ENCODE measurements at places on chromosomes 7 and 10. TPM values are rescaled to one million over a fixed set of nuclear protein-coding genes. Genes with fewer than 3 reads are reported as not detected.
A peak's percentile ranks its signal among the peaks of the same experiment; 100 is the strongest.

- DNase-seq = no peak
Measured at GRCh38 chr10:105837951-105838350, 1196.9 kb downstream of the SORCS3 start.

DNA sequence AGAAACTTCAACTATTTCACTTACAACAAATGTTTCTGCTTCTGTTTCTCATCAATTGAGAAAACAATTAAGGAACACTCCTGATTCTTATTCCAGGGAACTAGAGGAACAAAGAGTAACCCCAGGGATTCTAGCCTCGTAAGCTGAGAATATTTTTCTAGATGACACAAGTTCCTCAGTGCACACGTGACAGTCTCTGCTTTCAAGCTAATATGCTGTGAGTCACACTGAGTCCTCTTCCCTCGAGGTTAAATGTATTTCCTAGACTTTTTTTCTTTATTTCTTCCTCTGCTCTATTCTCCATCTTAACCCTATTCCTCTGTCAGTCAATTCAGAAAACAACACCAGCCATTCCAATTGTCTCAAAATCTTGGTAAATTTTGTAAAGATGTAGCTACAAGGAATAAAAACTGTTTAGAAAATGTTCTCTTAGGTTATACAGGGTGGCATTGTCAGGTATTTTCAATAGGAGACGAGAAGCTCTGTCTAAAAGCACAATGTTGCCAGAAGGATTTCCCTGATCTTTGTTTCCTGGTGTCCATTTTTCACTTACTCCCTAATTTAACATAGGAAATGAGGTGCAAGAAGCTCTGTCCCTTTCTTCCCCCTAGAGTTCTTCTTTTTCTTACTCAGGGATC, 5.8 kb upstream of the C1GALT1 start:
- no peak for DNase-seq

- DNase-seq = no peak
Measured at GRCh38 chr10:117775526-117775925, 233.0 kb downstream of the EMX2 start.

CALY gene
- total RNA-seq = not detected

DNA sequence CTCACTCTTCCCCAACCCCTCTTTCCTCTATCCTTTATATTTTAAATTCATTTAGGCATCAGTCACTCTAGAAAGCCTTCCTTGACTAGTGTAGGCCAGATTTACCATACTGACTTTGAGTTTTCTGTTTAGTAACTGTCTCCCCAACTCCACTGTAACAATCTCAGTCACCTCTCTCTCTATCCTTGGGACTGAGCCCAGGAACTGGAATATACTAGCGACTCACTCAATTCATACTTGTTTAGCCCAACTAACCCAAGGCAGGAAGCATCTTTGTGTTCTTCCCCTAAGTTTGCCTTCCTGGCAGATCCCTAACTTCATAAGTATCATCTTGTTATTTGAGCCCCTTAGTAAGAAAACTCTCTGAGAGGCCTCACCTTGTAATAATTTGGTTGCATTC, 19.1 kb downstream of the PLCE1 start:
- no peak for DNase-seq

SPDYE5 gene
- not detected for total RNA-seq

- DNase-seq = no peak
Measured at GRCh38 chr10:4672201-4672600, 153.8 kb upstream of the AKR1E2 start.

CLCN1 gene
- total RNA-seq = not detected

- DNase-seq = no peak
Measured at GRCh38 chr7:71637578-71637977, 505.6 kb downstream of the GALNT17 start.

DNA sequence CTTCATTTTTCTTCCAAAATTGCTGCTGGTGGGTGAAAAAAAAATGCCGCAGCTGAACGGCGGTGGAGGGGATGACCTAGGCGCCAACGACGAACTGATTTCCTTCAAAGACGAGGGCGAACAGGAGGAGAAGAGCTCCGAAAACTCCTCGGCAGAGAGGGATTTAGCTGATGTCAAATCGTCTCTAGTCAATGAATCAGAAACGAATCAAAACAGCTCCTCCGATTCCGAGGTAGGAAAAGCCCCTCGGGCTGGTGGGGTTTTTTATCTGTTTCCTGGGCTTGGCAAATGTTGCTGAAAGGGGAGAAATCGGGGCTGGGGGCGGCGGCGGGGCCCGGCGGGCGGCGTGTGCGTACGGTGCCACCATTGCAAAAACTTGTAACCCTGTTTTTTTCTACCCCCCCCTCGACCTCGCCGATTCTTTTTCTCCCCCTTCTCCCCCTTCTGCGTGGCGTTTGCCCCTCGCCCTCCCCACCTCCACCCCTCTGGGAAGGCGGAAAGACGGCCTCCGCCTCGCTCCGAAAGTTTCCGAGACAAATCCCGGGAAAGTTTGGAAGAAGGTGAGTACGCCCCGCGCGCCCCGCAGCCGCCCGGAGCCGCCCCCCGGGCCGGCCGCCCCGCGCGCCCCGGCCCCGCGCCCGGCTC, 789 bp downstream of the TCF7L2 start:
- DNase-seq = peak; percentile 48
